ENCODE measurements at places on chromosomes 5 and 9. TPM values are rescaled to one million over a fixed set of nuclear protein-coding genes. Genes with fewer than 3 reads are reported as not detected.

ORM2 gene
- total RNA-seq: not detected

C9orf43 gene
- total RNA-seq: 0.41 TPM

GOLGA1 gene
- total RNA-seq: 11.8 TPM

TUBB4B gene
- 522 TPM for total RNA-seq

SLC36A3 gene
- not detected for total RNA-seq

RNF183 gene
- total RNA-seq: not detected

OBP2B gene
- total RNA-seq: not detected

SLC1A3 gene
- not detected for total RNA-seq

Measured in A549 treated with ZK216348 at 1 μM for 4 hours (cell line).